A673 (cell line): ENCODE measurements at places on chromosomes 5 and 9. TPM values are rescaled to one million over a fixed set of nuclear protein-coding genes. Genes with fewer than 3 reads are reported as not detected.

C9orf152 gene
- not detected in 2 replicates for total RNA-seq

IL4 gene
- total RNA-seq = not detected in 2 replicates

GRCh38 chr5:91182763-91183162 is 200.4 kb downstream of the ARRDC3 start:
- DNase-seq = peak; percentile 42

- DNase-seq = no peak
Measured at GRCh38 chr9:20701060-20701459, 17.0 kb downstream of the FOCAD start.

- DNase-seq = no peak
Measured at GRCh38 chr9:38194870-38195269, 125.8 kb upstream of the SHB start.
